Testis (tissue), 5 donors: ENCODE measurements at places on chromosomes 12 and 14. TPM values are rescaled to one million over a fixed set of nuclear protein-coding genes. Genes with fewer than 3 reads are reported as not detected.

AKAP6 gene
- 26.6 TPM for total RNA-seq

MANSC4 gene
- 3.4 TPM for total RNA-seq

LRTM2 gene
- total RNA-seq: 0.43 TPM

TESPA1 gene
- 0.79 TPM for total RNA-seq

FOXG1 gene
- total RNA-seq: 4.5 TPM

SMCO2 gene
- not detected for total RNA-seq

DPY19L2 gene
- 55.6 TPM for total RNA-seq

PRR13 gene
- total RNA-seq: 43.4 TPM

DNA sequence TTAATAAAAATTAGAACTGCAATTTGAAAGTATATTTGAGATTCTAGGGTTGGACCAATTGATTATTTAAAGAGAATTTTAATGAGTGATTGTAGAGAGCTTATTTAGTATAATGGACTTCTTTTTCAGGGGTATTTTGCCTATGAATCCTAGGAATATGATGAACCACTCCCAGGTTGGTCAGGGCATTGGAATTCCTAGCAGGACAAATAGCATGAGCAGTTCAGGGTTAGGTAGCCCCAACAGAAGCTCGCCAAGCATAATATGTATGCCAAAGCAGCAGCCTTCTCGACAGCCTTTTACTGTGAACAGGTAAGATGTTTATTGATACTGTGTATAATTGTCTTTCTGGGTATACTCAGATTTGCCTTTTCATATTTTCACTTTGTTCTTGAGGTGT, 35.9 kb upstream of the KCNMB4 start:
- no peak for DNase-seq

DNA sequence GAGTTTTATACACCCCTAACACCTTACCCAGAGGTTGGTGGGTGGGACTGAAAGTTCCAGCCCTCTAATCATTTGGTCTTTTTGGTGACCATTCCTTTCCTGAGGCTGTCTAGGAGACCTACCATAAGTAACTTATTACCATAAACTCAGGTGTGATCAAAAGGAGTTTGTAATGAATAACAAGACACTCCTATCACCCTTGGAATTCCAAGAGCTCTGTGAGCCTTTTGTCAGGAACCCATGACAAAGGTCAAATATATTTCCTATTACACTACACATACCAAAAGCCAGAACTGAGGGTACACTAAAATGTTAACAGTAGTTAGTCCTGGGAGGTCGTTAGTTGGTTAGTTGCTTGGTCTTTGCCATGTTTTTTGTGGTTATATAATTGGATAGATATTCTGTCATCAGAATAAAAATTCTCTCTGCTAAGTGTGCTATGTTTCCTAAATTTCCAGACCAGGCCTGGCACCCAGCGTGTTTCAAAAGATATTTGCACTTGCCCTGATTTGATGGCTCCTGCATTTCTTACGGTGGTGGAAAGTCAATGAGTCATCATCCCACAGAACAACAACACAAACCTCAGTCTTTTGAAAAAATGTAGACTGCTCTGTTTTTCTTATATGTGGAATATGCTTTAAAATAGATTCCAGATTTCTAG, 27.0 kb upstream of the AKAP5 start:
- DNase-seq: no peak

- DNase-seq: no peak
Observed at GRCh38 chr12:47885566-47885965, 19.2 kb downstream of the VDR start.

- DNase-seq: no peak
Observed at GRCh38 chr12:1131811-1132224, 140.8 kb downstream of the ERC1 start.

DNA sequence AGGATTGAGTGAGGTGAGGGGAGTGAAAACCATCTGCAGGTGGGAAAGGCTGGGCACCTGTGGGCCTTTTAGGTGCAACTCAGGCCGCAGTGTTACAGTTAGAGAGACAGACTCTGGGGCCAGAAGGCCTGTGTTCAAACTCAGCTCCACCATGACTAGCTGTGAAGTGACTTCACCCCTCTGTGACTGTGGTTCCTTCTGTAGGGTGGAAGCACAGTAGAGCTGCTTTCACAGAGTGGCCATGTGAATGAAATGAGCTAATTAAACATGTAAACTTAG, 25.0 kb downstream of the RBM19 start:
- no peak for DNase-seq

GRCh38 chr12:68998041-68998440, 65.1 kb upstream of the CPM start:
- DNase-seq: no peak

DNA sequence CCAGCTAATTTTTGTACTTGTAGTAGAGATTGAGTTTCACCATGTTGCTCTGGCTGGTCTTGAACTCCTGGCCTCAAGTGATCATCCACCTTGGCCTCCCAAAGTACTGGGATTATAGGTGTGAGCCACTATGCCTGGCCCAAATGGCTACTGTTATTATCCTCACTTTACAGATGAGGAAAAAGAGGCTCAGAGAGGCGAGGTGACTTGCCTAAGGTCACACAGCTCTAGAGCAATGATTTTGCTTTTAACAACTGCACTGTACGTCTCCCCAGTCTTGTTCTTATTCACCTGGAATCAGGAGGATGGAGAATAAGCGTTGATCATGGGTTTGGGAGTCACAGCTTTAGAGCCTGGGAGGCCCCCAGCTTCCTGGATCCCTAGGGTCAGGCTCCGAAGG, 69.8 kb upstream of the NCOR2 start:
- no peak for DNase-seq

- DNase-seq: no peak
Observed at GRCh38 chr14:29955087-29955486, 27.4 kb upstream of the PRKD1 start.

GRCh38 chr12:38998887-38999482, 93.6 kb upstream of the CPNE8 start:
- no peak for DNase-seq

- peak; percentile 75 for DNase-seq
Observed at GRCh38 chr14:101962503-101962874, 1.9 kb upstream of the DYNC1H1 start.

DNA sequence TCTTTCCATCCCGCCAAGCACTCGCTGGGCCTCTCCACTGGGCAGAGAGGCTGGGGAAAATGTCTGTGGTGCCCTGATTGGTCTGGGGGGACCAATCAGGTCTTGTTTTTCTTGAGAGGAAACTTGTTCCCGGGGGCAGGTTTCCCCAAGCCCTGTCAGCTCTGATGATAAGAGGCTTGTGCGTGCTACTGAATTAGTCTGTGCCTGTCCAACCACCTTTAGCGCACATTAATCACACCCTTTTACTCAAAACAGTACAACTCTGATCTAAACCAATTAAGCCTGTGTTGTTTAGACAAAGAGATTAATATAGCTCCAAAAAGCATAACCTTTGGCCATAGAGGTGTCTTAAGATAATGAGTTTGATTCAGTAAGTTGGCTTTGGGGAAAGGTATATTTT, 580.4 kb downstream of the VRK1 start:
- peak; percentile 34 for DNase-seq

- DNase-seq: peak; percentile 40
Observed at GRCh38 chr12:104457746-104458693, 1.3 kb downstream of the CHST11 start.

- no peak for DNase-seq
Observed at GRCh38 chr12:96248136-96248931, 54.2 kb downstream of the ELK3 start.

DNA sequence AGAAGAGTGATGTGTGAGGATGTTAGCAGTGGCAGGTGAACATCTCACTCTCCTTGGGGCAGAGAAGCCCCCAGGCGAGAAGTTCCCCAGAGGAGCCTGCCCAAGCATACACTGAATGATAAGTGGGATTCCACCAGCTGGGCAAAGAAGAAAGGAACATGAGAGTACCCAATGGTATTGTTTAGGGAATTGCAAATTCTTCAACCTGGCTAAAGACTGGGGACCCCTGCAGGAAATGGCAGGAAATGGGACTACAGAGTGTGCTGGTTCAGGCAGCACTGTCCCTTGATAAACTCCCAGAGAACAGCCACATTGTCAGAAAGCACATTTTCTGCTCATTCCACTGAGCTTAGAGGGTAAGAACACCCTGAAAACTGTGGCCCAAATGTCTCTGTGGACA, 121.3 kb downstream of the RPS29 start:
- DNase-seq: no peak

GRCh38 chr12:74227846-74228545, 309.6 kb upstream of the ATXN7L3B start:
- DNase-seq: no peak

DNA sequence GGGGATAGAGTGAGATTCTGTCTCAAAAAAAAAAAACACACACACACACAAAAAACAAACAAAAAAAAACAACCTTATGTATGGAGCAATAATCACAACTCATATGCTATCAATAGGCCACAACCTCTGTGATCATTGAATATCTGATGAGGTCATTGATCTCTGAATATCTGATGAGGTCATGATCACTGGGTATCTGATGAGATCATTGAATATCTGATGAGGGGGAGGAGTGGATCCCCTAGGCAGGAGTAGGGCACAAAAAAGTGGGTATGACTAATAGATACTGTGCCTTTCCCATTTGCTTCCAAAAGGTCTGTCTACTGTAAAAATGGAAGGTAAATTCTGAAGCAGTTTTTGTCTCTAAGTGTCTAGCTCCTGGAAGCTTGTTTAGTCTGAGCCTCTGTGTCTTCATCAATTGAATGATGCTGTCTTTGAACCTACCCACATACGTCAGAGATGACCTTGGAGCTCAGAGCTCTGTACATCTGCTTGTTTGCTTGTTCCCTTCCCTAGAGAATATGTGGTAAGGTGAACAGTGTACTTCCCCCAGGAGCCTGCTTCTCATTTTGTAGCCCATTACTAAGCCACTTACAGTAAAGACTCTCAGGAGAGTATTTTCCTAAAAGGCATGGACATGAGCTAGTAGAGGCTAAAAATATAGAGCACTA, 13.6 kb downstream of the PAH start:
- no peak for DNase-seq

DNA sequence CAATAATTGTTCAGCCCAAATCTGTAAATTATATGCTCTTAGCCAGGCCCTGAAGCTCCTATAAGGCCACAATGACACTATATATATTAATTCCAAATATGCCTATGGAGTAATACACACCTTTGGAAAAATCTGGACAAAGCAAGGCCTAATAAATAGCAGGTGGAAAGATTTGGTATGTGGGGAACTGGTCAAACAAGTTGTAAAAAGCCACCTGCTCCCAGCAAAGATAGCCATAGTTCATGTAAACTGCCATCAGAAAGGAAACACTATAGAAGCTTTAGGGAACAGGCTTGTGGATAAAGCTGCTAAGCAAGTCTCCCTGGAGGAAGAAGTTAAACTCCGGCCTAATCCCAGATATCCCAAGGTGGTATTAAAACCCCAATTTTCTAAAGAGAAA, 29.7 kb downstream of the PRMT8 start:
- DNase-seq: no peak

DNA sequence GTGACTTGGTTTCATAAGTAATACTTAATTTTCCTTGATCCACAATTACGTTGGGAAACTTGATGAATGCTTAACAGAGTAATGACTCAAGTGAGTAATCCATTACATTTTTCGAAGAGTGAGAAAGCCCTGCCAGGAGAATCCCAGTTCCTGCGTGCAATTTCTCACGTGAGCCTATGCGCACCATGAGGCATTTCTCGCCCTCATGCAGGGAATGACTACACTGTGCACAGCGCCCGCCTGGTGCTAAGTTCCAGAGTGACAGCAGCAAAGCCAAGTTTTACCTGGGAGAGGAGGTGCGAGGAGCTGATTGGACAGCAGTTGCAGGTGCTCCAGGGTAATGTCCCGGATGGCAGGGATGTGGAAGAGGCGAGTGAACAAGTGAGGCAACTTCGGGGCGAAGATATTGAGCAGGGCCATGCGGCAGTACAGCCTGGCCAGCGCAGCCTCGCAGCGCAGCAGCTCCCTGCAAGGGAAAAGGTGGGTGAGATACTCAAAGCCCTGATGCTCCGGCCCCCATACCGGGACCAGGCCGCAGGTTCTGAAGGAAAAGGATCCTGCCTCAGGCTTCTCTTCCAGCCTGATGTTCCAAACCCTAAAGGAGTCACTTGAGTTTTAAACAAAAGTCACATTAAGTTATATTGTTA, 69.4 kb downstream of the TRAFD1 start:
- DNase-seq: no peak

DNA sequence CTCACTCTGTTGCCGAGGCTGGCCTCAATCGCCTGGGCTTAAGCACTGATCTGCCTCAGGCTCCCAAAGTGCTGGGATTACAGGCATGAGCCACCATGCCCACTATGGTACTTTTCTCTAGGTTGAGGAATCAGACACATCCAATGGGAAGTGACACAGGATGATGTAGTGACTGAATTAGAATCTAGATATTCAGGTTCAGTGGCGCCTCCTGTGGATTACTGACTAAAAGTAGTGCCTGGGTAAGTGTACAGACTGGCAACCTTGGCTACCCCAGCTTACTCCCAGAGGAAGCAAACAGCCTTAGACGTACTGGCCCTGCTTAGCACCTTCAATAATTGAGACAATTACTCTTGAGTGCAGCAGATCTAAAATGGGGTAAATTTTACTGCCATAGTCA, 22.8 kb downstream of the GALNT8 start:
- no peak for DNase-seq

- no peak for DNase-seq
Observed at GRCh38 chr12:43740511-43741100, 18.0 kb downstream of the PUS7L start.

DNA sequence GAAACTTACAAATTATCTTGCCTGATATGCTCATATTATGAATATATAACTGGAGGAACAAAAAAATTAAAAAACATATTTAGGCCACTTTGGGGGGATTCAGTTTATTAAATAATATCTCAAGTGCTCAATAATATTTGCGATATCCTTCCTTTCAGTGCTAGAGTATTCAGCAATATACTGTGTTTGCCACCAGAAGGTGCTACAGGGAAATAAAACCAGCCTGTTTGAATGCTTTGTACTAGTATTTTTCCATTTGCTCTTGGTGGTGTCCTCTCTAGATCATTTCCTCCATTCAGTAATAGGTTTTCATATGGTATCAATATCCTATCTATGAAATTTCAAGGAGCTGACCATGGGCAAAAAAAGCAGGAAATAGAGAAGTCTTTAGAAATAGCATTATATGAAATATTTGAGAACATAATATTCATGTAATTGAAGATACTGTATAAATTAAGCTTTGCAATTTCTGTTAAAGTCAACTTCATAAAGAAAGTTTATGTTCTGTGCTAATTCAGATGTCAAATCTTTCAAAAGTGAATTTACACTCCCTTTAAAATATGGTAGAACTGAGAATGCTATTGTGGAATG, 106.2 kb upstream of the NAV3 start:
- DNase-seq: no peak

GRCh38 chr12:27179400-27180214, 64.5 kb upstream of the STK38L start:
- DNase-seq: no peak

DNA sequence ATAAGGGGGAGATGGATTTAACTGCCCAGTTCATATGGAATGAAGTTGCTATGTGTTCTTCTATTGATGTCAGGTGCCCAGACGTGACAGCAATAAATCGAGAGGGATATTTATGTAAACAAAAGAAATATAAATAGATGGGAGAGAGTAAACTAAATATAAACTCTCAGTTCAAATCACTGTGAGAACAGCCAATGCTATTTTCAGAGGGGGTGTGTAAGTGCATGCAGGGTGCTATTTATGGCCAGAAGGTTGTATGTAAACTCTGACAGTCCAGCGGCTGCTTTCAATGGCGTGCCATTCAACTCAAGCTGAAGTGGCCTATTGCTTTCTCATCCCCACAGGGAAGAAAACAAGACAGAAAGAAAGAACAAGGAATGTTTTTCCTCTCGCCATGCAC, 127.2 kb downstream of the KCNA5 start:
- DNase-seq: no peak
